ENCODE measurements at places on chromosomes 6 and 20. TPM values are rescaled to one million over a fixed set of nuclear protein-coding genes. Genes with fewer than 3 reads are reported as not detected.

The LRRC73 gene
- not detected for total RNA-seq

The CDSN gene
- total RNA-seq, result not detected

The CCM2L gene
- total RNA-seq, result 12.3 TPM

The TNNC2 gene
- total RNA-seq, result not detected

The ADGB gene
- total RNA-seq, result not detected

The COL10A1 gene
- not detected for total RNA-seq

The MTFR2 gene
- 11.3 TPM for total RNA-seq

The BNIP5 gene
- total RNA-seq, result not detected

The DNAH8 gene
- not detected for total RNA-seq

The CDH22 gene
- not detected for total RNA-seq

The BEND6 gene
- 0.33 TPM for total RNA-seq

The RAB44 gene
- total RNA-seq, result 0.07 TPM

The SLC17A2 gene
- total RNA-seq, result not detected

The ENPP5 gene
- total RNA-seq, result not detected

The RIPOR2 gene
- 1.0 TPM for total RNA-seq

The SERPINB1 gene
- 73.7 TPM for total RNA-seq

All from mammary microvascular endothelial cell (primary cell).